ENCODE measurements at places on chromosomes 12 and 14.

DNA sequence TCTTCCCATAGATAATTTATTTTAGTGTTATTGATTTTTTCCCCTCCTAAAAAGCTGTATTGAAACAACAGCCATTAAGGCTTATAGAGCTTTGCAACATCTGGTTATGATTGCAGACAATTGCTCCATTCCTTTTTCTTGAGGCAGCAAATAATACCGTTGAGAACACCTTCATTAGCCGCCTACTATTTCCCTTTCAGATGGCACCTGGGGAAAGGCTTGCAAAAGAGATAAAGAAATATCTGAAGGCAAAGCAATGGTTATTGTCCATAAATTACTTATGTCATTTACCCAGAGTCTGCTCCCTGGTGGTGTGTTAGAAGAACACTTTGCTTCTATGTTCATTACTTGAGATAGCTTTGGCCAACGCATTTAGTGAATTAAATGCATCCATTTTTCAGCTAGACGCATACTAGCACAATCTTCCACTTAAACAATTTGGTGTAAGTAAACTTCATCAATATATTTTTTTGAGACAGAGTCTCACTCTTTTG is 377.8 kb downstream of the KCNH5 start:
- peak; percentile 5 for DNase-seq

GRCh38 chr14:93713726-93714405 is 74.4 kb downstream of the PRIMA1 start:
- DNase-seq, result no peak

- no peak for DNase-seq
Measured at GRCh38 chr12:30268041-30268440, 427.6 kb downstream of the IPO8 start.

- DNase-seq, result no peak
Measured at GRCh38 chr12:31740628-31741027, 11.8 kb upstream of the AMN1 start.

- no peak for DNase-seq
Measured at GRCh38 chr12:132525833-132526455, 36.0 kb downstream of the FBRSL1 start.

- peak; percentile 4 for DNase-seq
Measured at GRCh38 chr12:54997929-54998522, 13.5 kb upstream of the TESPA1 start.

GRCh38 chr14:67982711-67983608 is 163.4 kb downstream of the RAD51B start:
- DNase-seq, result no peak

- no peak for DNase-seq
Measured at GRCh38 chr12:9948606-9949296, 16.6 kb upstream of the CLEC2A start.

- peak; percentile 100 for DNase-seq
Measured at GRCh38 chr14:36424478-36425102, 95.4 kb downstream of the NKX2-1 start.

- no peak for DNase-seq
Measured at GRCh38 chr14:104441275-104442106, 138.1 kb upstream of the C14orf180 start.

DNA sequence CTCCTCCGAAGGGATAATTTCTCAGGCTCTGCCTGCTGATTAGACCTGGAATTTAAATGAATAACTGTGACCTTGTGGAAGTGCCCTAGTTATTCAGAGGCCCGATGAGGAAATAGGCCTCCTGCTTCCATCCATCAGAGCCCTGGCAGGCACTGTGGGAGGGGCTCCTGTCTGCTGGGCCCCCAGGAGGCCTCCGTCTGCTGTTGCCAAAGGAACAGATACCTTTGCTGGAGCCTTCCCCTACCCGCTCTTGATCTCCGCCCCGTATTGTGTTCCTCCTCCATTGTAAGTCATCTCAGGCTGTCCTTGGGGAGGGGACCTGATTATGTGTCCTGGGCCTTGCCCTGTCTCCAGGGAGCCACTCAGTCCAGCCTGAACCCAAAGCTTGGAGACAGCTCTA is 112.3 kb downstream of the NRXN3 start:
- DNase-seq, result no peak

GRCh38 chr12:23560611-23561010 is 388.9 kb downstream of the SOX5 start:
- no peak for DNase-seq

GRCh38 chr14:103923863-103924262 is 4.4 kb upstream of the TDRD9 start:
- no peak for DNase-seq

GRCh38 chr12:114671443-114672411 is 12.2 kb downstream of the TBX3 start:
- no peak for DNase-seq

DNA sequence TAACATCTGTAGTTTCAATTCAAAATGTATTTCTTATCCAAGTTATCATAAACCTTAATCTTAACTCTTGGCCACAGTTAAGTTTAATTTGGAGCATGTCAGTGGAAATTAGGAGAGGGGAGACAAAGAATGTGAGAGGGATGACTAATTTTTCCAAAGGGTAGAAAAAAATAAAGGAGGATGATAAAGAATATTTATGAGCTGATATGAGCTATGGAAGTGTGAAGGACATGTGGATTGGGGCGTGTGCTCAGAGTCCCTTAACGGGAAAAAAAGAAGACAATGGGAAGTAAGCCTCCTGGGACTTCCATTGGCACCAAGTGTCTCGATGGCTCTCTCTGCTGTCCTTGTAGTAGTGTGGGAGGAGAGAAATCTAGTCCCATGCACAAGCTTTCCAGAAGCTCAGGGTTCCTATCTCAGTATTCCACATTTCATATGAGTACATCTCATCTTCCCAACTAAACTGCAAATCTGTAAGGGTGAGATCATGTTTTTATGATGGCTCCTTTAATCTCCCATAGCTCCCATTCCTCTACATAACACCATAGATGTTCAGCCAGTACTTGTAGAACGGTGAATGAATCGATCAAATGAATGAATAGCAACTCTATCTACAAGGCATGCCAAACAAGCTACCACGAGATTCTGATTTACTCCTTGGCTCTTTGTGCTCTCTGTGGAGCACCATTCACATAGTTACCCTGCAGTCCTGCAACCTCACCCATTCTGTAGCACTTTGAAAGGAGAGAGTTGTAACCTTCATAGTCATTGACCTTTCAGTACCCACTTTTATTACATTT is 27.4 kb downstream of the BCL2L14 start:
- no peak for DNase-seq

DNA sequence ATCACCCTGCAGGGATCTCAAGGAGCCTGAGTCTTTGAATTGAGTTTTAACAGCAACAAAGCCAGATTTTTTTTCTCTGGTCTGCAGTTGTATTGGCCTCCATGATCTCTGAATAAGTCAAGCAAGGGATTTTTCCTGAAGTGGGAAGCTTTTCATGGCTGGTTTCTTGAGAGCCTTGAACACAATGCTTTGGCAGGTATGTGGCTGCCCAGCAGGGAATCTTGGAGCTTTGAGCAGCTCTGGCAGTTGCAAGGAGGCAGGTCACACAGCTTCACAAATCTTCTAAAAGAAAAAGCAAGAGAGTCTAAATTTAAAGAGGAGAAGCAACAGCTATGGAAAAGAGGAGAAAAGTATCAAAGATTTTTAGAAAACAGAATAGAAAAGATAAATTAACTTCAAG is 60.1 kb downstream of the RPS29 start:
- no peak for DNase-seq

- DNase-seq, result no peak
Measured at GRCh38 chr14:67851785-67852410, 32.3 kb downstream of the RAD51B start.

DNA sequence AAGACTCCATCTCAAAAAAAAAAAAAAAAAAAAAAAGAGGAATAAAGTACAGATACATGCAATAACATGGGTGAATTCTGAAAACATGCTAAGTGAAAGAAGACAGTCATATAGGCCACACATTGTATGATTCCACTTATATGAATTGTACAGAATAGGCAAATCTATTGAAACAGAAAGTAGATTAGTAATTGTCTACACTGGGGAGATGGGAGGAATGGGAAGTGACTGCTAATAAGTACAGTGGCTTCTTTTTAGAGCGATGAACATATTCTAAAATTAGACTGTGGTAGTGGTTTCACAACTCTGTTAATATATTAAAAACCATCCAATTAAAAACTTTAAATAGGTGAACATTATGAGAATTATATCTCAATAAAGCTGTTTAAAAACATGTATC is 74.4 kb downstream of the ANKS1B start:
- DNase-seq, result no peak

DNA sequence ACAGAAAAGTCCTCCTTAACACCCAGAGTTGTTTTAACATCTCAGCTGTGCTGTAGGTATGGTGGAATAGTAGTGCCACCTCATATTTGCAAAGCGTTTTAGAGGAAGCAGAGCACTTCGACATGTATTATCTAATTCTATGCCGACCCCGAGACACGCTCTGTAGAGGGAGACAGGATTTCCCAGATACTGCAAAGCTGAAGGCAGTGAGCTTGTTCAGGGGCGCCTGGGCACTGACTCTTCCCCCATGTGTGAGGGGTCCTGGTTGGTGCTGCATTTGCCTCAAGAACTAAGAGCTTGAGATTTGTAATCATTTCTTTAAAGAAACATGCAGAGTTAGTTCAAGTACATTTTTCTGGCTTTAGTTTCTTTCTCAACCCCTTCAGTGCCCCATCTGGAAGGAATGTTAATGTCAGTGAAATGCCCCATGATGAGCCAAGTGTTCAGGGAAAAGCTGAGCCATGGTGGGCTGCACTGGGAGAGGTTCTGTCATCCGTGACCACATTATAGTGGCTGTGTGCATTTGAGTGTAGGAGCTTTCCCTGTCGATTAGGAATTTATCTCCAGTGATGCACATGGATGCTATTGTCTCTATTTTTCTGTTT is 66.3 kb downstream of the MBIP start:
- DNase-seq, result no peak

- no peak for DNase-seq
Measured at GRCh38 chr12:123957196-123957595, 15.4 kb downstream of the CCDC92 start.

DNA sequence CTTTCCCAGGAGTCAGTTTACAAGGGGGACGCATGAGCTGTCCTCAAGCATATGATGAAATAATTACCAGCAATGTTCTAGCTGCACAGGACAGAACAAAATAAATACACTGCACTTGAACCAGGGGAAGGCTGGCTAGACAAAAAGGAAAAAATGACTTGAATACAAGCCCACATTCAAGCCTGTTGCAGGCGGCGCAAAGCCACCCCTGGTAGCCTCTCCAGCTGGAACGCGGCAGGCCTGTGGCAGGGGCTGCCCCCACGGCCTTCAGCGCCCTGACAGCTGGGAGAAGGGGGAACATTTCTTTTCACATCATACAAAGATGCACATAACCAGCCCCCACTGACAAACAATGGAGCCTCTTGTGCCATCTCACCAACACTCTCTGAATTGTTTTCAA is 57.1 kb downstream of the TRAFD1 start:
- DNase-seq, result peak; percentile 59

DNA sequence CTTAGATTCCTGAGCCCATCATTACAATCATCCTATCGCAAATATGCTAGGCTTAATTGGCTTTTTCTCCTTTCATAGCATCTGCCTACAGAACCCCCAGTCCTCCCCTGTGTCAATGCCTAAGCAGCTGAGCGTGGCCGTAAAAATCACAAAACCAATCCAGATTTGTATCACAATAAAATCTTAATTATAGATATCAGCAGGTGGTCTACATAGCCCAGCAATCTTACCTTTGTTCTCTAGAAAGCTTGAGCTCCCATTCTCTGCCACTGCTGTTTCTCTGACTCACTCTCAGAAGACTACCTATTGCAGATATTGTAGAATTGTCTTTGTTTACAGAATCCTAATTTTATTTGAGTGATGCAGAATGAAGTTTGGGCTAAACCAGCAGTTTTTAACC is 37.9 kb upstream of the PPM1A start:
- DNase-seq, result peak; percentile 67

DNA sequence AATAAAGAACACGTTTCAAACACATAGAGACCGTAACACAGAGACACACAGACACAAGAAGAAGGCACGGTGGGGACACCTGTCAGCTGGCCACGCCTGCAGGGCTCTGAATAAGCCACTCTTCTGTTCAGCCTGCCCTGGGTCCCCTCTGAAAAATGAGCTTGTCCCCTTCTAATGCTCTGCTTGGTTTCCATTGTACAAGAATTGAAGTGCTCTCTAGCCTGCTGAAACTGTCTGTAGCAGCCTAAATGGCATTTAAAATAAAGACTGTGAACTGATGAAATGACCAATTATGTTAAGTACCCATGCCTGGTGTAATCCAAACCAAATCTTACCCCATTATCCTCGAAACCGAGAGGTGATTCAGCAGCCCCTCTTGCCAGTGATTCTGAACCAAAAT is 139.8 kb downstream of the FOXN3 start:
- peak; percentile 96 for DNase-seq

DNA sequence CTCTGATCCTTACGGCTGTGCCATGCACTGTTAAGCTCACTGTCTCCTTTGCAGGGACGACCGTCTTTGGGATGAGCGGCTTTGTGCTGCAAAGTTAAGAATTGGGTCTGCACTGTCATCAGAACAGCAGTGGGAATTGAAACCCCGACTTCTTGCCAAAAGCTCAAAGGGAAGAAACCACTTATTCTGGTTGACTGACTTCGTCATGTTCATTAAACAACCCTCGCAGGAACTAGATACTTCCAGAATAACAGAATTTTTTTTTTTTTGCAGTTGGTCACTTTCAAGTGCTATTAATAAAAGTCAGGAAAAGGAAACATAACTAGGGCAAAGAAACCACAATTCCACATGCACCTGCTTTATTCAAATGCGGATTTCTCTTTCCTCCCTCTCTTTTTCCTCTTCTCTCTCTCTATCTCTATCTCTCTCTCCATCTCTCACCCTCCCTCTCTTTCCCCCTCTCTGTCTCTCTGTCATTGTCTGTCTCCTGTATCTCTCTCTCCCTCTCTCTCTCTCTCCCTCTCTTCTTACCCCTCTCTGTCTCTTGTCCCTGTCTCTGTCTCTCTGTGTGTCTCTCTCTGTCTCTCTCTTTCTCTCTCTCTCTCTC is 12.3 kb upstream of the GLT1D1 start:
- peak; percentile 68 for DNase-seq

GRCh38 chr12:29026419-29026818 is 122.7 kb upstream of the FAR2 start:
- no peak for DNase-seq

- DNase-seq, result no peak
Measured at GRCh38 chr12:99249543-99249942, 398.0 kb upstream of the GARIN6 start.

GRCh38 chr14:28608851-28609828 is 157.4 kb upstream of the FOXG1 start:
- peak; percentile 76 for DNase-seq

- DNase-seq, result peak; percentile 79
Measured at GRCh38 chr14:99192028-99192621, 79.9 kb downstream of the BCL11B start.
